Psoas muscle (tissue), 8 donors: ENCODE measurements at places on chromosomes 11 and 22. TPM values are rescaled to one million over a fixed set of nuclear protein-coding genes. Genes with fewer than 3 reads are reported as not detected.

Gene SVIP
- 3.9 TPM for polyA plus RNA-seq

- no peak for DNase-seq
Measured at GRCh38 chr22:20433191-20433590, 4.4 kb downstream of the SCARF2 start.

- no peak for DNase-seq
Measured at GRCh38 chr11:86089659-86090058, 20.8 kb upstream of the PICALM start.

DNA sequence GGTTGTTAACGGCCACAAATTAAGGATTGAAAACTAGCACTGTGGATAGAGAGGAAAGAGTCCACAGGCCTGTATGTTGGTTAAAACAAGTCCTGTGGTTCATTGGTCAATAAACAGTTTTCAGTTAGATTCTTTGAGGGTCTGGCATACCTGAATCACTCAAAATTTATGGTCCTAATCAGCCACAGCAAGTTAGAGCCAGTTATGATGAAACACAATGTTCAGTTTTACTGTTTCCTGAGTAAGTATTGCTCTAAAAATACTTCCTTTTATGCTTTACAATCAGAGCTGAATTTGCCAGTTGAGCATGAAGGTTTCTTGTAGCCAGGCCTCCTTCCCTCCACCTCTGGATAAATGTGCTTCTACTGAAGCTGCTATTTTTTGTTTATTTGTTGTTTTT lies 12.9 kb upstream of the CAT start:
- DNase-seq = no peak
